SJSA1 (cell line): ENCODE measurements at places on chromosomes 16 and 17.

GRCh38 chr17:50909765-50910605 lies 43.8 kb upstream of the TOB1 start:
- no peak for DNase-seq

DNA sequence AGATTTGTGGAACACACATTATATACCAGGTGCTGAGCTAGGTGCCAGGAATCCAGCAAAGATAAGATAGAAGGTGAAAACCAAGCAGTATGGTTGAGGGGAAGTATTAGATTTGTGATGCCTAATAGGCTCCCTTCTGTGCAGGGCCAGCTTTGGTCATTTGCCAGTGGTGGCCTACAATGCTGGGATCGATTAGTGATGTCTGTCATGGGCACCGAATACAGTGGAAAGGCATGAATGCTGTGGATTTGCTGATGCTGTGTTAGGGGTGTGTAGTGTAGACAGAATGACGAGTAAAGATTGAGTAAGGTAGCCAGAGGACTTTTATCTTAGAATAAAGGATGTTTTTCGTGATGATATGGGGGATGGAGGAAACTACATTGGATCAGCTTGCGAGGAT lies 48.9 kb downstream of the SNX29 start:
- DNase-seq = no peak

DNA sequence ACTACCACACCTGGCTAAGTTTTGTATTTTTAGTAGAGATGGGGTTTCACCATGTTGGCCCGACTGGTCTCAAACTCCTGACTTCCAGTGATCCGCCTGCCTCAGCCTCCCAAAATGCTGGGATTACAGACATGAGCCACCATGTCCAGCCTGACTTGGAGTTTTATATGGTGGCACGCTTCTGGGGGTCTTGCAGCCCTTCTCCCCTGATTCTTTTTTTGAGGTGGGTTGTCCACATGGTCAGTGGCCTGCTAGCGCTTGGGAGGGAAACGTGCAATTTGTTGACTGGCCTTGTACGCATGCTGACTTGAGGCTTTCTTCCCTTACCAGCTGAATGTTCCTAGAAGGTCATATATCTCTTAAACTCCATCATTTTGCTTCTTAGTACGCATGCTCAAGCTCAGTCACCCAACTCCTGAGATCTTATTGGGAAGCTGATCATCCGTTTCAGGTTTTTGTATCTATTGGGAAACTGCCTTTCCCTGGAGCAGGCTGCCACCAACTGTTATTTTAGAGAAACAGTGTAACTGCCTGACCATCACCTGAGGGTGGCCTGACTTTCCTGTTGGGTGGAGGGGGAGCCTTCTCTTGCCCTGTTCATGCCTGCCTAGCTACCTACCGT lies 13.7 kb upstream of the LDHD start:
- DNase-seq = no peak

GRCh38 chr16:23500862-23501225 lies 9.4 kb downstream of the GGA2 start:
- DNase-seq = no peak

- no peak for DNase-seq
These were observed 54.6 kb downstream of the MRTFB start for GRCh38 chr16:14125708-14126107.
